ENCODE measurements at places on chromosomes 3 and 15.

DNA sequence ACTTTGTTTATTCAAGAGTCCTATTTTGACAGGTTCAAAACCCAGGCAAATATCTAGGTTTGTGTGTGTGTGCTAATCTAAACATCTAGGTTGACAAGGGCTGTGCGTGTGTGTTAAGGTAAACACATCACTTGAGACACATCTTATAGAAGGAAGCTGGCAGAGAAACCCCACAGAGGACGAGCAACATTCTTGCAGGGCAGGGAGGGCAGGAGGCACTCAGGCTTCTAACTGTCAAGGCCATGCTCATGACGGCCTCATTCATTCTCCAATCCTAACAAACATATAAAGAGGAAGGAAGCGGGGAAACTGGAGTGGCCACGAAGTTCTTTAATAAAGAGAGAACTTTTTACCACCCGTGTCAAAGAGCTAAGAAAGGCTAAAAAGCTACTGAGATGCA, 43.4 kb downstream of the SLCO2A1 start:
- no peak for DNase-seq

DNA sequence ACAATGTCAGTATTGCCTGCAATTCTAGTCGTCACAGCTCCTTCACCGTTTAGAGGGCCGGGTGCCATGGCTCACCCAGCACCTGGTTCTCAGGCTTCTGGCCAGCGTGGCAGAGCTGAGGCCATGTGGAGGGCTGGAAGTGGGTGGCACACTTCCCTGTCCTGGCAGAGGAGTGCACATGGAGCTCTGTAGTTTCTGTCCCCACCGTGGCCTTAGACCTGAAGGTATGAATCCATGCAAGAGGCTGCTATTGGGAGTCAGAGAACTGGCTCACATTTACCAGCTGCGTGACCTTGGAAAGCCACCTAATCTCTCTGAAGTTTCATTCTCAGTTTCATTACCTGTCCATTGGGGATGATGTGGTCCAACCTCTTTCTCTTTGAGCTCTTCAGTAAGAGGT, 22.2 kb downstream of the EPHB1 start:
- no peak for DNase-seq

GRCh38 chr3:171753665-171754408, 56.4 kb downstream of the PLD1 start:
- DNase-seq: no peak

DNA sequence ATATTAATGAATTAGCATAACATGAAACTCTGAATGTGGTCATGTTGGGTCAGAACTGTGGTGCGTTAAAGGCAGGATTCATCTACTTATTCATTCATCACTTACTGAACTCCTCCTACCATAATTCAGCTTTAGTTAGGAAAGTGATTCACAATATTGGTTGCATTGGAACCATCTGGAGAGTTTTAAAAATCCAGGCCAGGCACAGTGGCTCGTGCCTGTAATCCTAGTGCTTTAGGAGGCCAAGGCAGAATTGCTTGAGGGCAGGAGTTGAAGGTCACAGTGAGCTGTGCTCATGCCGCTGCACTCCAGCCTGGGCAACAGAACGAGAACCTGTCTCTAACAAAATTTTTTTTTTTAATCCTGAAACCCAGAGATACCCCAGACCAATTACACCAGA, 44.2 kb upstream of the ATG7 start:
- no peak for DNase-seq

DNA sequence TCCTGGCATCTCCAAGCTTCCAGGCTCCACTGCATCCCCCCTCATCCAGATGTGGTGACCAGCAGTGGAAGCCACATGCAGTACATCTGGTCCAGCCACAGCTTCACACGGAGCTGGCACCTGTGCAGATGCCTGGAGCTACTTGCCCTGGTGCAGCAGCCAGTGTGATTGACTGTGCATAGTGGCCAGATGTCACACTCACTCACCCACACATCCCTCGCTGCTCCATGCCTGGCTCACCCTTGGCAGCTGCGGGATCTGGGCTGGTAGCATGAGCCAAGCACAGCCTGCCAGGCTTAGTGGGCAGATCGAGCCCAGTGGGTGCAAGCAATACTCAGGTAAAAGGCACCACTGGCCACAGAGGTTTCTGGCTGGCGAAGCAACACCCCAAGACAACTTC, 398.0 kb upstream of the CNTN4 start:
- no peak for DNase-seq

- no peak for DNase-seq
These were observed 195.4 kb downstream of the SUCLG2 start for GRCh38 chr3:67458896-67459530.

DNA sequence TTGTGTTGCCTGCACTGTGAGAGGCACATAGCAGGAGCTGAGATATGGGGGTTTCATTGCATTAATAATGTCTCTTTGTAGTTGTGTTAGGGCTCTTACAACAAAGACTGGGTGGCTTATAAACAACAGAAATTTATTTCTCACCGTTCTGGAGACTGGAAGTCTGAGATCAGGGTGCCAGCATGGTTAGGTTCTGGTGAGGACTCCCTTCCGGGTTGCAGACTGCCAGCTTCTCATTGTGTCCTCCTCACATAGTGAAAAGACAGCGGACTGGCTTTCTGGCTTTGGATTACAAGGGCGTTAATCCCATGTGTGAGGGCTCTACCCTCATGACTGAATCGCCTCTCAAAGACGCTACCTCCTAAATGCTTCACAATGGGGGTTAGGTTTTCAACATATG, 20.6 kb downstream of the TMEM108 start:
- DNase-seq: no peak

- no peak for DNase-seq
These were observed 1090.3 kb upstream of the CFAP20DC start for GRCh38 chr3:60140160-60140559.

DNA sequence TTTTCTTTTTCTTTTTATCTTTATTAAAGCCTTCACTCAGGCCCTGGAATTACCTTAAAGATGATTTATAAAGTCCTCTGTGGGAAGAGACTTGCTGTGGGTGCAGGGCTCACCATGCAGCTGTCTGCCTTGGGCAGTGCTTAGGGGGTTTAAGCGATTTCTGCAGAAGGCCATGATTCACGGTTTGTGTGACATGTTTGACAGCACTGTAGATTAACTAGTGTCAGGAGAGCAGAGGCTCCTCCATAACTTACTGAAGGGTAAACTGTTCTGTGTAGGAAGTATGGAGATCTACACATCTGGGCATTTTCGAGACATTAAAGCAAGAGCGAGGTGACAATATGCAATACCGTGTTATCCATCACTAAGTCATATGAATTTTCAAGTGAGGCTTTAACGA, 137.7 kb downstream of the LRIG1 start:
- DNase-seq: peak; percentile 29

GRCh38 chr3:128572644-128573105, 77.9 kb downstream of the RPN1 start:
- DNase-seq: no peak

DNA sequence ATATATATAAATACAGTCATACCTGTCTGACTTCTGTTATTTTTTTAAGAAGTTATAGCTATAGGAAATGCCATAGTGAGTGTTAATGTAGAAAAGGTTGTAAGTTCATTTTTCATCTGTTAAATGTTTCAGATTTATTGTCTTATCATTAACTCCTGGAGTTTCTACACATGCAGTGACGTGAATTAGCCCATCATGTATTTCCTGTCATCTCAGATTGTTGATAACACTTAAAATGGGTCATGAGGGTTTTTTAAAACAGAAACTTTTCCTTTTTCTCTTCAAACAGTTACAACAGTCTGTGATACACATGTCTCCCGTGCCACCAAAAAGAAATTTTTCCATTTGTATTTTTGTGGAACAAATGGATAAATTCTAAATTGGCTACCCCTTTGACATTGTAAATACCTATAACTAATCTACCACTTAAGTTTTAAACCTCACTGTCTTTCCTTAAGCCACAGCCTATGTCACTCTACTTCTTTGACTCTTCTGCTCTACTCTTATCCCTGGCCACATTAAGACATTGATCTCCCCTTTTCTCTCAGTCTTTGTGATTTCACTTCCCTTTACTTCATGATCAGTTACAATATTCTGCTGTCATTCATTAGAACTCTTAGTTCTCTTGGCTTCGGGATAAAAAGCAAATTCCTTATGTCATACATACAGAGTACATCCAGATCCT, 89.1 kb downstream of the NEO1 start:
- no peak for DNase-seq

GRCh38 chr3:187084126-187084525, 55.2 kb downstream of the RPL39L start:
- DNase-seq: no peak

DNA sequence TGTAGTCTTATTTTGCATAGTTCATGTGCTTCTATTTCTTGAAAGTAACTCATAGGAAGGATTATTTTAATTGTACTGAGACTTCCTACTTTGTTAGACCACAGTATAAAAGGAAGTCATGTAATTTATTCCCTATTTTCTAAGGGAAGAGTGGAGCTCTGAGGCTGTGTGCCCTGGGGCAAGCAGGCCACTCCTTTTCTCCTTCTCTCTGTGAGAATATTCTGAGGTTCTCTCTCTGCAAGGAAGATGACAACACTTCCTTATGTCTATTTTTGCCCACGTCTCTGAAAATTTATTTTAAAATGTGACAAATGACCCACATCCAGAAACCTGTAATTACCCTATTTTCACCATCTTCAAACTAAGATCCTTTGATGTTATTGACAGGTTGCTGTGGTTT, 11.0 kb downstream of the KCTD6 start:
- no peak for DNase-seq

- DNase-seq: no peak
These were observed 9.1 kb downstream of the GRM2 start for GRCh38 chr3:51715977-51716294.

DNA sequence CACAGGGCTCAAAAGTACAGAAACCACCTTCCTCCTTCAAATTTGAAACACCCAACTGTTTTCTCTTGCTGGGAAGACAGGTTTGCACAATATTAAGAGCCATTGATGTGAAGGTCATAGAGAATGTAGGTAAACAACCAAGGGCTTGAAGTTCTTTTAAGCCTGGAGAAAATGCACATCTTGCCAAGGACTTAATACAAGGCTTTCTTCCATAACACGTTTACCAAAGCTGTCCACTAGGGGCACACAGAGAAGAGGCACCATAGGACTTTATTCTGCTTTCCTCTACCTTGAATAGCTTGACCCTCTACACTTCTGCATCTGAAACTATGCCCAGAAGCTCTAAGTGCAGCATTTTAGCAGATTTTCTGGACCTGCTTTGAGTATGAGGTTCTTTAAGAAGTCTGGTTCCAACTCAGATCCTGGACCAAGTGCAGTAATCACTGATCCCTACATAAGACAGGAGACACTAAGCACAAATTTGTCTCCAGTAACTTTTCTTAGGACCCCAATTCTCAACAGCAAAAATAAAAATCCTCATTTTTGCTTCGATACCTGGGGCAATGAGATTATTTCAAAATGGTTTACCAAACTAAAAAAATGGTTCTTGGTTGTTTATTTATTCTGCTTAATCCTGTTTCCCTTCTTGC, 138.0 kb downstream of the FBN1 start:
- peak; percentile 37 for DNase-seq

GRCh38 chr3:53744351-53744750, 101.9 kb downstream of the CHDH start:
- no peak for DNase-seq

GRCh38 chr3:31106204-31106603, 211.7 kb upstream of the GADL1 start:
- DNase-seq: no peak

- DNase-seq: no peak
These were observed 83.6 kb upstream of the SPATA12 start for GRCh38 chr3:56976651-56977560.

DNA sequence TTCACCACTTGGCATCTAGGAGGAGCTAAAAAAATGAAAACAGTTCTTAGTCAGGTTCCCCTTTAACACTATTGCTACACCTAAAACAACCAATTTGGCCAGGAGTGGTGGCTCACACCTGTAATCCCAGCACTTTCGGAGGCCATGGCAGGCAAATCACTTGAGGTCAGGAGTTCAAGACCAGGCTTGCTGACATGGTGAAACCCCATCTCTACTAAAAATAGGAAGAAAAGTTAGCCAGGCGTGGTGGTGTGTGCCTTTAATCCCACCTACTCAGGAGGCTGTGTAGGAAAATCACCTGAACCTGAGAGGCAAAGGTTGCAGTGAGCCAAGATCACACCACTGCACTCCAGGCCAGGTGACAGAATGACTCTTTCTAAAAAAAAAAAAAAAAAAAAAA, 124.1 kb downstream of the DGKG start:
- no peak for DNase-seq

DNA sequence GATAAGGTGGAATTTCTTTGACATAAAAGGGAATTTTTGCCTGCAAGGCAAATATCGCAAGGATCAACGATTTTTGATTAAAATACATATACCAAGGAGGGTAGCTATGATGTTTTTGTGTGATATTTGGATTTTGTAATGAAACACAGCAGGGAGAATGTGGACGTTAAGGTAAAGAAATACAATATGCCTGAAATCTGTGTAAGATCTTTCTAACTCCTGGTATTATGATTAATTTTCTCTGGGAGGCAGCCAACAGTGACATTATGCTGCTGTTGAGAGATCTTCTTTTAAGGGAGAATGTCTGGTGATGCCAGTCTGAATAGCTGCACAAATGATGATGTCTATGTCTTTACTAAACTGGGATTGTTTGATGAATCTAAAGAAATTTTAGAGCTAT, 972.2 kb downstream of the SQOR start:
- DNase-seq: no peak

DNA sequence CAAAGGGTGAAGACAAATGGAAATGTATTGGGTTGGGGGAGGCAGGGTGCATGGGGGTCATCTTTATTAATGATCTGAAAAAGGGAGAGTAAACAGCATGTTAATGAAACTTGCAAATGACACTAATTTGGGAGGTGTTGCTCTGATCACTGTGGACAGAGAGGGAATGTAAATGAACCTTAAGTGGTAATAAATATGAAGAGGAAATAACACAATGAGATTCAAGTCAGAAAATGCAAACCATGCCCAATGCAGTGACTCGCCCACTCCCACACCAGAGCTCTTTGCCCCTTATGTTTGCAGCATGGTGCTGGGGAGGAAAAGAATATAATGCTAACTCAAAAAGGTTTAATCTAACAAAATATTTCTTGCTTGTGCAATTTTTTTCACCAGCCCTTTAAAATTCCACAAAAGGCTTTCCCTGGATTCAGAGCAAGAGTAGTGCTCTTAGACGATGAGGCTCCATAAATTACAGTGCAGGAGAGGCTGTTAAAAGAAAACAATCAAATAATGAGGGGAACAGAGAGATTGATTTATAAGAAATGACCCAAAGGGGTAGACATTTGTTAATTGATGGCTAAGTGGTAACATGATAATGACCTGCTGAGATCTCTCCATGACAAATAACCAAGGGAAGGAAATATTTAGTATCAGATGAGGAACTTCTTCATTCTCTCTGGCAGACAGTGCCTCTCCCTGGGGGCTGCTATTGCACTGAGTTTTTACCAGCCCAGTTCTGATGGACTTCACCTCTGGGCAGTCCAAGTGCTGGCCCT, 210.0 kb upstream of the PPP2R3A start:
- DNase-seq: no peak

DNA sequence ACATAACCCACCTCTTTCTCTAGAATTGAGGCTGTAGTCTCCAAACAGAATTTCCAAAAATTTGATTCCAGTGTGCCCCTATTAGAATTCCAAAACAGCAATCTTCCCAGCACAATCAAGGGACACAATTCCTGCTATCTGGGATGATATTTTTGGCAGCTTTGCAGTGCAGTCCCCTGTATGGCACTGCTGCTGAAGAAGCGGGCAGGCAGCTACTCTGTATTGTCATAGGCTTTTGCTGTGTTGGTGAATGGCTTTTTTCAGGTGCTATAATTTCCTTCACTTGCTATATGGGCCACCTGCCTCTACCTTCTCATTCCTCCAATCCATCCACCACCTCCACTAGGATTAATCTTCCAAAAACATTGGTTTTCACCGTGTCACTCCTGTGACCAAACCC, 145.5 kb downstream of the VGLL4 start:
- no peak for DNase-seq

All from muscle of arm (tissue), 14 donors.